ENCODE measurements at places on chromosomes 4 and X. TPM values are rescaled to one million over a fixed set of nuclear protein-coding genes. Genes with fewer than 3 reads are reported as not detected.

- H3K36me3 ChIP-seq: no peaks in the 10 kb centered on the region
- no peaks in the 10 kb centered on the region for H3K4me1 ChIP-seq
- H3K4me3 ChIP-seq: no peak overlapping the region
- no peak overlapping the region for H3K27ac ChIP-seq
Measured at GRCh38 chr4:69531251-69531650, 35.5 kb upstream of the UGT2B4 start.

GRCh38 chr4:110586131-110586850, 36.6 kb downstream of the PITX2 start:
- no peak overlapping the region for H3K27ac ChIP-seq
- no peaks in the 10 kb centered on the region for H3K27me3 ChIP-seq
- H3K4me3 ChIP-seq: no peak overlapping the region
- no peaks in the 10 kb centered on the region for H3K4me1 ChIP-seq

DNA sequence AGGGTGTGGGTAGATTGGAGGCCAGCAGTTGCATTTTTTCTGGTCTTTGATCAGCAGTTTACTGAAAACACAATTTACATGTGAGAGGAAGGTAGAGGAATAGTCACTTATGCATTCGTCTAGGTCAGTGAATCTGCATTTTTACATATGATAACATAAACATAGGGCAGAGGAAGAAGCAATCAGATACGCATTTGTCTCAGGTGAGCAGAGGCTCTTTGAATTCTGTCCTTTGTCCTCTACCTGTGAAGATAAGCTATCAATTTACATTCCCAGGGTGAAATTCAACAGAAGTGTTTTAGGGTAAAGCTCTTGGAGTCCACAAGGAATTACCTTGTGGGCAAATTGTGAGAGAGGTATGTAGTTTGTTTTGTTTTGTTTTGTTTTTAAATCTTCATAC, 306.5 kb downstream of the MAGEB5 start:
- no peaks in the 10 kb centered on the region for H3K36me3 ChIP-seq
- H3K4me1 ChIP-seq: no peaks in the 10 kb centered on the region
- no peak overlapping the region for H3K4me3 ChIP-seq
- no peak overlapping the region for H3K27ac ChIP-seq
- DNase-seq: no peak

DNA sequence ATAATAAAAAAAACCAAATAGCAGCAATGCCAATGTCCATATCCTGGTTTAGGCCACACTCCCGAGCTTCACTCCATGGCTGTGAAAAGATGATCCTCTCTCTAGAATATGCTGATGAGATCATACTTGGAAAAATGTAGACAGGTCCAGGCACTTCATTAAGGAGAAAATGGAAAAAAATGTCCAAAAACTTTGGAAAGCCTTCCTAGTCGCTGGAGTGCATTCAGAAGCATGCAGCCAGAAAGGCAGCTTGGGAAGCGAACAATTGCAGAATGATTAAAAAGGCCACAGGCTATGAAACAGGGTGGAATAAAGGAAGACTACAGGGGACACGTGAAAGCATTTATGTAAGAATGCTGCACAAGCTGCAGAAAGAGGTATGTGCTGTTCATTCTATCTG, 165.6 kb upstream of the HCCS start:
- no peak overlapping the region for H3K27ac ChIP-seq
- no peaks in the 10 kb centered on the region for H3K27me3 ChIP-seq
- no peaks in the 10 kb centered on the region for H3K4me1 ChIP-seq
- DNase-seq: no peak
- H3K4me3 ChIP-seq: no peak overlapping the region
- no peaks in the 10 kb centered on the region for H3K36me3 ChIP-seq

- no peak for DNase-seq
- no peak overlapping the region for H3K4me3 ChIP-seq
- no peak overlapping the region for H3K27ac ChIP-seq
- no peaks in the 10 kb centered on the region for H3K36me3 ChIP-seq
- H3K4me1 ChIP-seq: no peaks in the 10 kb centered on the region
Measured at GRCh38 chrX:134240209-134240608, 3.2 kb downstream of the CCDC160 start.

- peaks cover 20% of the 10 kb centered on the region for H3K4me1 ChIP-seq
- peak overlapping the region; percentile 46 for H3K4me3 ChIP-seq
- peaks cover 12% of the 10 kb centered on the region for H3K27me3 ChIP-seq
- peak; percentile 85 for DNase-seq
- no peaks in the 10 kb centered on the region for H3K36me3 ChIP-seq
Measured at GRCh38 chr4:169791527-169792156, 33.9 kb upstream of the HPF1 start.

DNA sequence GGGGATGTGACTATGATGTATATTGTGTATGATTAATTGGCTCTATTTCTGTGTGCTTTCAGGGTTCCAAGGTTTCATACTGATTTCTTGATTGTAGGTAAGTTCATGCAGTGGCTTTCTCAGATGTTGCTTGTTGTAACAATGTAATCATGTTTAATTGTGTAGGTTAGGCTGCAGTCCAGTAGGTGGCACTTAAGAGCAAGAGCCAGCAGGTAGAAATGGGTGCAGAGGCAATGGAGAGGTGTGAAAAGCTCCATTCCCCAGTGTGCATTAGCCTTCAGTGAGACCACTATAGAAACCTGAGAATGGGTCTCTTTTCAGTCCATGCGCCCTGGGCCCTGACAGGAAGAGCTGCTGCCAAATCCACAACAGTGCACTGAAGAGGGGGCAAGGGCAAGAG, 28.2 kb downstream of the DCAF12L2 start:
- H3K4me3 ChIP-seq: no peak overlapping the region
- DNase-seq: no peak
- H3K36me3 ChIP-seq: no peaks in the 10 kb centered on the region
- H3K27ac ChIP-seq: no peak overlapping the region
- no peaks in the 10 kb centered on the region for H3K4me1 ChIP-seq

DNA sequence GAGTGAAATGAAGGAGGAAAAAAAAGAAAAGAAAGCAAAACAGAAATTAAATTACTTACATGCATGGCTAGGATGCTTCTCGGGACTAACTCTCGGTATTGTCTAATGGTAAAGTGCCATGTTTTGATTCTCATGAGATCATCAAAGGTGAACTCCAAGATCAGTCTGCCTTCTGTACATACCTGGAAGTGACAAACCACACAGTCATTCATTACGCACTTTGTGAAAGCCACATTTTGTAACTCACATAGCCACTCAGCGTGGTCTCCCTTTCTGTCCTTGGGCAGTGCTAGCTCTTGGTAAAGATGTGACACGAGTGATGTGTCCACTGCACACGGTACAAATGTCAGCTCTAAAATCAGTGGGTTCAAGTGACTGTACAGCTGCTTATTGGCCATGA, 309.8 kb downstream of the LDB2 start:
- no peak for DNase-seq
- H3K27ac ChIP-seq: no peak overlapping the region
- 0 out of 2 replicates have a peak, but pooled peaks cover 3% of the 10 kb centered on the region for H3K27me3 ChIP-seq
- no peaks in the 10 kb centered on the region for H3K36me3 ChIP-seq

DNA sequence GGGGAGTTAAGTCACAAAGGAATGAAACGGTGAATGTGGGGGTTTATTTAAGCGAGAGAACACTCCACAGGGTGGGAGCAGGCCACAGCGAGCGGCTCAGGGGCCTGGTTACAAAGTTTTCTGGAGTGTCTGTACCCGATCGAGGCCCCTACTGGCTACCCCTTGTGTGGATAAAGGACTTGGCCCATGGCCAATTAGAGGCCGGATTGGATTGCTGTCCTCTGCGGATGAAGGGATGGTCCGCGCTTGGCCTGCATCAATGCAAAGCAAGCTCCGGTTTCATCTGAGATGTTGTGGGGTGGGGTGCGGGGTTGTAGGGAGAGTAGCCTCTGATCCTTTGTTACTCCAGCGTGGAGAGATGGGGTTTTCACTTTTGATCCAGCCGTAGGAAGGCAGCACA, 1574.5 kb upstream of the TENM3 start:
- H3K4me1 ChIP-seq: peaks cover 11% of the 10 kb centered on the region
- H3K36me3 ChIP-seq: no peaks in the 10 kb centered on the region
- no peak for DNase-seq
- no peak overlapping the region for H3K27ac ChIP-seq

DNA sequence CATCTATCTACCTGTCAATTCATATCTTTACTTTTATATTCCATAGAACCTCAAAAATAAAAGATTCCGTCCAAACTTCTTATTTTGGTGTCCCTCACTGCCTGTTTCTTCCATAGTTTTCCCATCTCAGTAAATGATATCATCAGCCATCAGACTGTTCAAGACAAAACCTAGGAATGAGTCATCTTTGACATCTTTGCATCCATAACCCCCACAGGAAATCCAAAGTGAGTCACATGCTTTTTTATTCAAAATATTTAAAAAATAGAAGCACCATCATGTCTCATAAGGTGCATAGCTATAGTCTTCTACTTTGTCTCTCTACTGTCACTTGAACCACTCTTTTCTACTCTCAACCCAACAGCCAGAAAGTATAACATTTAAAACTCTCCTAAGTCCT, 29.9 kb upstream of the CXXC4 start:
- H3K27ac ChIP-seq: no peak overlapping the region
- no peaks in the 10 kb centered on the region for H3K27me3 ChIP-seq
- H3K4me3 ChIP-seq: no peak overlapping the region
- no peaks in the 10 kb centered on the region for H3K36me3 ChIP-seq

DNA sequence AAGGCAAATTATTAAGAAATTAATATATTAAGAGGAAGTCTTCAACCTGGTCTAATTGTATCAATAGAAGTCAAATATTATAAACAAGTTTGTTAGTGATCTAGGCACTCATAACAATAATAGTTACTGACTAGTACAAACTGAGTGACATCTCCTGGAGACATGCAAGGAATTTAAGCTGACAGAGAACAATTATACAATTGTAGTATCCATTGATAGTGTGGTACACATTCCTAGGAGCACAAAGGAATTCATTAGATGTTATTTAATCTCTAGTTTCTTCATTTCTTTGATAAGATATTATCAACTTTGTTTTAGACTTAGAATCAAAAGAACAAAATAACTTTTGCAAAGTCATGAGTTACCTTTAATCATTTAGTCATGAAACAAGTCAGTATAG, 1048.6 kb downstream of the PCDH7 start:
- H3K36me3 ChIP-seq: no peaks in the 10 kb centered on the region
- H3K27ac ChIP-seq: no peak overlapping the region
- no peaks in the 10 kb centered on the region for H3K4me1 ChIP-seq
- H3K4me3 ChIP-seq: no peak overlapping the region

GRCh38 chrX:78945186-78945912, at the start of gene P2RY10:
Gene P2RY10 (plus strand): TSS chrX:78945391. CDS start chrX:78960521, 15,130 bp downstream.
- H3K27ac ChIP-seq: no peak within 1 kb of the TSS
- H3K27me3 ChIP-seq: no peaks in the 10 kb centered on the region
- DNase-seq: no peak
- no peak within 1 kb of the TSS for H3K4me3 ChIP-seq
- H3K4me1 ChIP-seq: no peaks in the 10 kb centered on the region

- no peak overlapping the region for H3K4me3 ChIP-seq
- no peak overlapping the region for H3K27ac ChIP-seq
- H3K4me1 ChIP-seq: no peaks in the 10 kb centered on the region
- H3K27me3 ChIP-seq: no peaks in the 10 kb centered on the region
- no peak for DNase-seq
- H3K36me3 ChIP-seq: no peaks in the 10 kb centered on the region
Measured at GRCh38 chr4:70337886-70338420, 3.2 kb downstream of the CABS1 start.

DNA sequence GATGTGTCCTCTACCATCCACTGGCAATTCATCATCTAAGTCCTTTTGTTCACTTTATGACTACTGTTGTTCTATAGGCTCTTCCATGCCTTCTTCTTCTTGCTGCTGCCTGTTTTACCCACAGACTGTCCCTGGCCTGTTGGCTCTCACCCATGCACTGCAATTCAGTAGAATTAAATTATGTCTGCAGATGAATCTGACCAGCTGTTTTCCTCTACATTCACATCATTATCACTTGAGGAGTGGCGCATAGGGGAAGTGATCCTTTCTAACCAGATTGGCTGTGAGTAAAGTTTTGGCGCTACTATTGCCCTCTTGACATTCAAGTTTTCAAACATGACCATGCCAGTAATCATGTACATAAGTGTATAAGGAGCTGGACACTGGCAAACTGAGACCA, 91.7 kb downstream of the FRMPD4 start:
- H3K27me3 ChIP-seq: no peaks in the 10 kb centered on the region
- no peaks in the 10 kb centered on the region for H3K4me1 ChIP-seq
- DNase-seq: no peak
- no peaks in the 10 kb centered on the region for H3K36me3 ChIP-seq
- H3K4me3 ChIP-seq: no peak overlapping the region

GRCh38 chrX:123971982-123972381, 10.5 kb downstream of the STAG2 start:
- H3K4me1 ChIP-seq: peaks cover 3% of the 10 kb centered on the region
- no peaks in the 10 kb centered on the region for H3K36me3 ChIP-seq
- no peaks in the 10 kb centered on the region for H3K27me3 ChIP-seq
- no peak overlapping the region for H3K4me3 ChIP-seq
- DNase-seq: no peak

- H3K4me1 ChIP-seq: peaks cover 6% of the 10 kb centered on the region
- H3K27me3 ChIP-seq: no peaks in the 10 kb centered on the region
- DNase-seq: peak; percentile 36
- peak overlapping the region; percentile 91 for H3K4me3 ChIP-seq
- no peaks in the 10 kb centered on the region for H3K36me3 ChIP-seq
Measured at GRCh38 chr4:75939890-75940691, 722 bp downstream of the NAAA start.

GRCh38 chr4:146916479-146917076, 29.1 kb downstream of the TTC29 start:
- peaks cover 56% of the 10 kb centered on the region for H3K27me3 ChIP-seq
- H3K27ac ChIP-seq: no peak overlapping the region
- no peaks in the 10 kb centered on the region for H3K4me1 ChIP-seq
- DNase-seq: peak; percentile 26

GRCh38 chr4:54915276-54915675, 210.1 kb downstream of the KDR start:
- H3K27ac ChIP-seq: no peak overlapping the region
- no peak overlapping the region for H3K4me3 ChIP-seq
- no peaks in the 10 kb centered on the region for H3K4me1 ChIP-seq
- peaks cover 19% of the 10 kb centered on the region for H3K27me3 ChIP-seq

- DNase-seq: no peak
- no peak overlapping the region for H3K27ac ChIP-seq
Measured at GRCh38 chr4:154478128-154478527, 13.5 kb downstream of the DCHS2 start.

DNA sequence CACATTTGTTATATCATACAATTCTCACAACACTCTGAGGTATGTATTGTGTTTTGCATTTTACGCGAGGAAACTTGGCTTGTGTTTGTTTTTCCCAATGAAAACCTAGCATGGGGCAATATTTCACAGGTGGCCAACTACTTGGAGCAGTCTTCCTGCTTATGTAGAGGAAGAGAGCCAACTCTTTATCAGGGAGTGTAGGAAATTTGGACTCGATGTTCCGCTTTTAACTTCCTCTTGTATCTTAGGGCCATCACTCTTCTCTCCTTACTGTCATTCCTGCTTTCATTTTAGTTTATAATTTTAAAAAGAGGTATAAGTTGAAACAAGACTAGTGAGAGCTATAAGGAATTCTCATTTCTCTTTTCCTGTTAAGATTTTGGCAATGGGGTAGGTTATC, 107.7 kb upstream of the RPS6KA3 start:
- DNase-seq: no peak
- H3K36me3 ChIP-seq: no peaks in the 10 kb centered on the region
- no peak overlapping the region for H3K27ac ChIP-seq
- H3K4me1 ChIP-seq: 0 out of 2 replicates have a peak, but pooled peaks cover 4% of the 10 kb centered on the region

- no peak for DNase-seq
Measured at GRCh38 chr4:132540797-132541196, 608.3 kb upstream of the PCDH10 start.

BMPR1B gene
- total RNA-seq: not detected

C1QTNF7 gene
- not detected for total RNA-seq

UGT2B17 gene
- total RNA-seq: not detected

PNMA6F gene
- total RNA-seq: not detected

RAB9B gene
- 0.05 TPM for total RNA-seq

PDGFC gene
- total RNA-seq: 9.8 TPM

BEX2 gene
- 35.7 TPM for total RNA-seq

SSX7 gene
- not detected for total RNA-seq

ARR3 gene
- total RNA-seq: not detected

SOX3 gene
- not detected for total RNA-seq

RNF150 gene
- total RNA-seq: 0.07 TPM

PDE6B gene
- total RNA-seq: not detected
